Keratinocyte (primary cell): ENCODE measurements at places on chromosomes 2 and 18. TPM values are rescaled to one million over a fixed set of nuclear protein-coding genes. Genes with fewer than 3 reads are reported as not detected.
A peak's percentile ranks its signal among the peaks of the same experiment; 100 is the strongest.

- DNase-seq, result no peak
These were observed 40.0 kb downstream of the STAT1 start for GRCh38 chr2:190973726-190974628.

DNA sequence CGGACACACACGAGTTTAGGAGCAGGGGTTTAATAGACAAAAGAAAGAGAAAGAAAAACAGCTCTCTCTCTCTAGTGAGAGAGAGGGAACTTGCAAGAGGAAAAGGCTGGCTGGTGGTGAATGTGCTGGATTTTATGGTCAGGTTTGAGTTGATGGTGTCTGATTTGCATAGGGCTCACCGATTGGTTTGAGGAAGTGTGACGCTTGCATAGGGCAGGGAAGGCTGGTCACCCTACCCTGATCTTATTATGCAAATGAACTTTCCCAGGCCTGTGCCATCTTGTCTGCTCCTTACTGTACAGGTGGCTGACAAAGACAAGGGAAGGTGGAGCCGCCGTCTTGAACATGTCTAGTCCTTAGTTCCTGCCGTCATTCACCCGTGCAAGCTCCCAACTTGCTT is 408.9 kb downstream of the RIT2 start:
- DNase-seq, result peak; percentile 21

- DNase-seq, result no peak
These were observed 63.1 kb downstream of the UNC80 start for GRCh38 chr2:209834767-209835166.

- no peak for DNase-seq
These were observed 59.2 kb downstream of the SMAD2 start for GRCh38 chr18:47871288-47871687.

- DNase-seq, result no peak
These were observed 644 bp downstream of the PTGR3 start for GRCh38 chr18:75208155-75208835.

DNA sequence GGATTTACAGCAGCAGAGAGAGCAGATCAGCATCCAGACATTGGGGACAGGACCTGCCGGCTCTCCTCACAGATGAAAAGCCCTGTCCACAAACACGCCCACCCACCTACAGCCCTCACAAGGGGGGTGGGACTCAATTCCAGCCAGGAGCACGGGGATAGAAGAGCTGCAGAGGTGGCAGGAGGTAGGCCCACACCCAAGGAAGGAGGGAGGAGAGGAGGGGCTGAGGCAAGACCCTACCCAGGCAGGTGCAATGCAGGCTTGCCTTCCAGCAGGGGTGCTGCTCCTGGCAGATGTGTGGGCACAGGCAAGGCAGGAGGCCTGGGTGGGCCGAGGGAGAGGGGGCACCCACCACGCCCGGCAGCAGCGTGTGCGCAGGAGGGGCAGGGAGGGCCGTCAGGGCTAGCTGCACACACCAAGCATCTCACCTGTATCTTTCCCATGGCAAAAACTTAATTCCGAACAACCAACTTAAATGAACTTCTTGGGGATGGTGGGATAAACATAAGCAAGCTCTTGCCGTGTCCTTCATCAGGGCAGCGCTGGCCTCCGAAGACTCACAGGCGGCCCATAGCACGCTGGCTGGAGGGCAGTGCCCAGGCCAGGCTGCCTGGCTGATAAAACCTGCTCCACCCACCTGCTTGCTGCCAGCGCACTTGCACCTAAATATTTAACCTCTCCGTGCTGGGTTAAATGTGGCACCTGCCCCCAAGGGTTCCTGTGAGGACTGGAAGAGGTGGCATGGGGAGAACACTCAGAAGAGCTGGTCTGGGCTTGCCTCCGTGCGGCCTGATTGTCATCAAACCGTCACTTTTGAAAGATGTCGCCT is 219.5 kb downstream of the HDAC4 start:
- no peak for DNase-seq

GRCh38 chr18:48634975-48635374 is 96.1 kb downstream of the CTIF start:
- DNase-seq, result no peak

- no peak for DNase-seq
These were observed 12.4 kb upstream of the CHCHD5 start for GRCh38 chr2:112572005-112572404.

DNA sequence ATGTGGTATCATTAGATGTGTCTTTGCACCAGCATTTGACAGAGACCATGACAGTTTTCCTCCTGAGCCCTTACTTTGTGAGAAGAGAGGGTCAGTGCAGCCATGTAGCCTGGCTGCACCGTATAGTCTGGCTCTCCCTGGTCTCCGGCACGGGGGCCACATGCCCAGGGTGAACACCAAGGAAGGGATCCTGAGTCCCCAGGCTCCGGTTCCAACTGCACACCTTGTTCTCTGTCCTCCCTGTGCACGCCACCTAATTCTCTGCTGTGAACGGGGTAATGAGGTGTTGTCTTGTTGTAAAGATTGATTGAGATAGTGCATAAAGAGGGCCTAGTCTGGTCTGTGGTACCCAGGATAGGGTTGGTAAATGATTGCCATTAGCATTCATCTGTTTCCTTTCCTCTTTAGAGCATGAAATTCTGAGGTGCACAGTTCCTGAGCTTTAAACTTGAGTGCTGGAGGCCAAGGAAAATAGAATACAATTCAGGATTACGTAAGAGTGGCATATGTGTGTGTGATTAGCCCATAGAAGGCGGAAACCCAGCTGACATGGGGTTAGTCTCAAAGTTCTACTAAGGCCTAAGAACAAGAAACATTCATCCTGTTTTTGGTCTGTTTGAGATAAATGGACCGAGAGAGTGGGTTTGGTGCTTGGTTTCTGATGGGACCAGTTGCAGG is 55.5 kb downstream of the NCK2 start:
- no peak for DNase-seq

- DNase-seq, result no peak
These were observed 779 bp downstream of the DGKD start for GRCh38 chr2:233354971-233355574.

GRCh38 chr18:56647071-56647470 is 4.1 kb upstream of the WDR7 start:
- no peak for DNase-seq

DNA sequence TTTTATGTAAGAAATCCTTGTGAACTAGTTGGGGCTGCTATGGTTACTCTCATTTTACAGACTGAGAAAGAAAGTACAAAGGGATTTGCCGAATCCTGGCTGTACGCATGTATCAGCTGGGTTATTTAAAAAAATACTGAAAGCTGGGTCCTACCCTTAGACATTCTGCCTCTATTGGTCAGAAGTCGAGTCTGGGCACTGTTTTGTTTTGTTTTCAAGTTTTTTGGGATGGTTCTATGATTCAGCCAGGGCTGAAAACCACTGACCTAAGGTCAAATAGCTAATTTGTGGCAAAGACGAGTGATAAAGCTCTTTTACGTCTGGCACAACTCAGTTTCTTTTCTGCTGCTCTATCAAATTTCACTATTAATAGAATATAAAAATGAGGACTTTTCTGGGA is 5.9 kb upstream of the SLC8A1 start:
- DNase-seq, result no peak

- peak; percentile 45 for DNase-seq
These were observed 40.6 kb upstream of the MAP2 start for GRCh38 chr2:209383212-209383611.

GRCh38 chr18:2237706-2238105 is 333.6 kb downstream of the METTL4 start:
- DNase-seq, result no peak

- DNase-seq, result no peak
These were observed 25.5 kb downstream of the VRK2 start for GRCh38 chr2:58072102-58072501.

- peak; percentile 60 for DNase-seq
These were observed 102.3 kb downstream of the OSR1 start for GRCh38 chr2:19256121-19256601.

GRCh38 chr2:238006510-238006909 is 39.7 kb downstream of the UBE2F start:
- no peak for DNase-seq

GRCh38 chr2:27929916-27930486 is 39.5 kb downstream of the BABAM2 start:
- DNase-seq, result no peak

- DNase-seq, result no peak
These were observed 9.1 kb downstream of the EPG5 start for GRCh38 chr18:45958027-45958426.

CRYBA2 gene
- polyA plus RNA-seq, result not detected in 3 replicates

DAPL1 gene
- polyA plus RNA-seq, result 1.1 to 5.9 TPM (median 4.8 TPM) in 3 replicates

OSBPL6 gene
- 8.2 to 11.6 TPM (median 10.1 TPM) in 3 replicates for polyA plus RNA-seq

C2orf72 gene
- 0.05 to 0.09 TPM in 2 of 3 replicates, not detected in the other for polyA plus RNA-seq

ALPI gene
- not detected in 3 replicates for polyA plus RNA-seq

SLC5A7 gene
- polyA plus RNA-seq, result not detected in 3 replicates

AKAIN1 gene
- polyA plus RNA-seq, result not detected in 3 replicates

TMEM131 gene
- 16.7 to 25.5 TPM (median 23.4 TPM) in 3 replicates for polyA plus RNA-seq

SERPINB4 gene
- 0.52 to 4.7 TPM (median 2.4 TPM) in 3 replicates for polyA plus RNA-seq

NT5C1B gene
- not detected in 3 replicates for polyA plus RNA-seq

NEU2 gene
- polyA plus RNA-seq, result not detected in 3 replicates

GPBAR1 gene
- polyA plus RNA-seq, result 0.10 to 0.18 TPM (median 0.12 TPM) in 3 replicates

ST8SIA5 gene
- under 0.01 to 0.10 TPM (median 0.02 TPM) in 3 replicates for polyA plus RNA-seq

INHBB gene
- polyA plus RNA-seq, result 0.01 to 0.02 TPM in 2 of 3 replicates, not detected in the other

KCNK3 gene
- polyA plus RNA-seq, result not detected in 3 replicates

FLACC1 gene
- polyA plus RNA-seq, result 0.12 to 0.43 TPM (median 0.35 TPM) in 3 replicates

GAD1 gene
- 4.5 to 9.4 TPM (median 5.9 TPM) in 3 replicates for polyA plus RNA-seq
